Iris pigment epithelial cell (primary cell): ENCODE measurements at places on chromosomes 5 and 9.

GRCh38 chr9:136829981-136830885, 12.0 kb upstream of the AJM1 start:
- DNase-seq = no peak

GRCh38 chr5:77309140-77309539, 98.7 kb downstream of the PDE8B start:
- DNase-seq = no peak

DNA sequence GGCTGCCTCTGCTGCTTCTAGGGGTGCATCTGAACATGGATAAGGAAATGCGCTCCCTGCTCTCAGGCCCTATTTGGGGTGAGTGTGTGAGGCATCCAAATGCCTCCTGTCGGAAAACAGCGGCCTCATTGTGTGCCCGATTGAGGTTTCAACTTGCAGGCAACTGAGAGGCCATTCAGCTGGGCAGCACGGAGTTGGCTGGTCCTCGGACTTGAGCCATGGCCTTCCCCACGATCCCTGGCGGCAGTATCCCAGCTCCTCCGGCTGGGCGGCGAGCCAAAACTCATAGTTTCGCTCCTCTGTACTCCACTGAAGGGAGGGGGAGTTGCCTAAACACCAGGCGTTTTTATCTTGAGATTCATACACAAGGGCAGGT, 597.3 kb upstream of the SGCD start:
- no peak for DNase-seq

DNA sequence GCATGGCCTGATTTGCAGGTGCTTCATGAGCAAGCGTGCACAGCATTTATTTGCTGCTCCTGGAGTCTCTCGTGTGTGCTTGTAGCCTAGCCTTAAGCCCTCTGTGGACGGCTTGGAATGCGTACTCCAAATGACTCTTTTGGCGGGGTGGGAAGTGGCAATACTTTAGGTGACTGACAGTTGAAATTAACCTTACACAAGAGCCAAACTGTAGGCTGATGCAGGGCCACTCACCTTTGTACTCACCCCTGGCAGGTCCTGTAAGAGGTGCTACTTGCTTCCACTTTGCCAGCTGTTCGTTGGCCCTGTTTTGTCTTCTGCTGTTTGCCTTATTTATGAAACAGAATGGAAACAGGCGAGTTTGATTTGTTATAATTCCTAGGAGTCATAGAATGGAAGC, 22.9 kb downstream of the TENT4A start:
- no peak for DNase-seq
